ENCODE measurements at places on chromosomes 1 and 21.

- ATAC-seq = no peak
Measured at GRCh38 chr1:162381383-162381782, at the start of gene C1orf226. Gene C1orf226, plus strand, starts transcription at chr1:162381728. Its CDS starts 174 bp downstream, at chr1:162381902.

DNA sequence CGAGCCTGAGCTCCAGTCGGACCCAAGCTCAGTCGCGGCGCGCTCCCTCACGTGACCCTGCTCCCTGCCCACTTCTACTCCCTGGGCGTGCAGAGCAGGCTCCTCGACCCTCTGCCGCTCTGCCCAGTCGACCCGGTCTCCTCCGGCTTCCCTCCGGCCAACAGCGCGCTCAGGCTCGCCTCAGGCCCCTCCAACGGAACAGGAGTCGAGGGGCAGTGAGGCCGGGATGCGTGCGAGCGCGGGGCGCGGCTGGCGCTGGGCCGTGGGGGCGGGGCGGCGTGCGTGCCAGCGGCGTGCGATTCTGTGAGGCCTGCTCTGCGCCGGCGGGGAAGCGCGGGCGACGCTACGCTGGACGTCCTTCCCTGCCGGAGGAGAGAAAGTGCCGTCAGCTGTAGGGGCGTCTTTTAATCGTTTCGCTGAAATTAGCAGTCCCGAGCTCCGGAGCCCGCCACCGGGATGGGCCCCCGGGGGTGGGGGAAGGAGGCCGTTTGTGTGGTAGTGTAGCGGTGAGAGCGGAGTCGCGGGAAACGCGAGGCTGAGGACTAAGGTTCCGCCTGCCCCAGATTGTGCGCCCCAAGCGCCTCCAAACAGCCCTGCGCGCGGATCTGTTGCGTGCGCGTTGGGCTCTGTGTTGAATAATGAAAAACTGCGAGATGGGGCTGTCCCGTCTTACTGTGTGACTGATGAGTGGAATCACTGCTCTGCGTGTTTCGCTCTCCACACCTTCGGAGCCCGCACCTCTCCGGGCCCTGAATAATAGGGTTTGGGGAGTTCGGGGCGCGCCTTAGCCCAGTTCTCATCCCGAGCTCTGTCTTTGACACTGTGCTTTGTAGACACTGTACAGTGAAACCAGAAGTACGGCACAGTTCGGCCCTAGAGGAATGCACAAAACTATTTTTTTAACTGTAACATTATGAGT lies at the start of gene ACBD6:
TSS of gene ACBD6 (minus strand) at position 217 of the 919 bp plus-strand sequence. CDS start 311 bp downstream, outside the sequence.
- peak; percentile 94 for ATAC-seq

GRCh38 chr1:224543453-224543852 lies 72.7 kb upstream of the CNIH3 start:
- no peak for ATAC-seq

DNA sequence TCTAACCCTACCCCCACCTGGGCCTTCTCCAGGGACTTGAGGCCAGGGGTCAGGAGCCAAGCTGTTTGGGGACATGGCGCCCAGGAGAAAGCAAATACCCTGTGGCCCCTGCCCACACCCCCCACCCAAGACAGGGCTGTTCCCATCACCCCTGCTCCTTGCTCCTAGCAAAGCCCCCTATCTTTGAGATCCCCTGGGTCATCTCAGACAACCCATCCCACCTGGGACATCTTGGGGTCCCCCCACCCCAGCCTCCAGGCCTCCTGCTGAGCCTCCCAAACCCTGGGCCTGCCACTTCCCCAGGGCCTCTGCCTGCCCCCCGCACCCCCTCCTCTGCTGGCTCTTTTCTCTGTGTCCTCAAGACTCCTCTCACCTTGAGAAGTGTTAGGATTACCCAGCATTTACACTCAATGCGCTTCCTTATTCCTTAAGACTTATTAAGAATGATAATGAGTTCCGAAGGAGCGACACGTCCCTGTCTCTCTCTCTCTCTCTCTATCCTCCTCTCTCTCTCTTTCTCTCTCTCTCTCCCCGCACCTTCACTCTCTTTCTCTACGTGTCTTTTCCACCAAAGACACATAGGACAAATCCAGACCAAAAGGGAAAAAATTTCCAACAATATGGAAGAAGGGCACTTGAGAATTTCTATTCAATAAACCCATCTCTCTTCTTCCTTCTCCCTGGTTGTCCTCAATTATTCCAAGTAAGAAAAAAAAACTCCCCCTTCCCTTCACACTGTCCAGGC lies 7.2 kb downstream of the CASZ1 start:
- ATAC-seq = no peak

GRCh38 chr1:47444562-47445465 lies 7.0 kb downstream of the FOXD2 start:
- ATAC-seq = no peak

GRCh38 chr1:3638676-3639075 lies 11.2 kb downstream of the WRAP73 start:
- ATAC-seq = no peak

DNA sequence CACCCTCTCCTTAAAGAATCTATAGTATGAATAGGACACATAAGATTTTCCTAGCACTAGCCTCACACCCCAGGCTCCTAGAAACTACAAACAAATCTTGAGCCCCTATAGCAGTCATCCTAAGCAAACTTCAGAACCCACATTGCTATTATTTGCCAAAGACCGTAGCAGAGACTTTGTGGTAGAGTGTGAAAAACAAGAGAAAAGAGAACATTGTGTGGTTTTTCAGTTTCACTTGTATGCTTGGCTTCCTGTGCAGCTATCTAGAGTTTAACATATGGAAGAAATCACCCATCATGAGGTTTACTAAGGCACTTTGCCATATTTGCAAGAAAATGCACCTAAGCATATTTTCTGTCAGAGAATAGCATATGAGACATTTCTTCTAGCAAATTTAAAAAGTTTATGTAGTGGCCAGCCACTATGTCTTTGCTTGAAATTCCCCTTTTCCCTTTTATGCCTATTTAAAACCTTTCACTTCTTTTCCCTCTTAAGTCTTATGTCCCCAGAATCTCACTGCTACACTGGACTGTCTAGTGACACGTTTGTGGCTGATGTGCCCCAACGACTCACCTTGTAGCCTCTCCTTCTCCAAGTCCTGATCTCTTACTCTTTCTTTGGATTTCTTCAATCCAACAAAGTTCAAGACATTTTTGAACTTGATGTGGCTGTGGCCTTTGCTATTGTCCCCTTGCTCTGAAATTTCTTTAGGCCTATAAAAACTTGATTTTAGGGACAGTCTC lies 25.6 kb downstream of the CCDC190 start:
- ATAC-seq = no peak

DNA sequence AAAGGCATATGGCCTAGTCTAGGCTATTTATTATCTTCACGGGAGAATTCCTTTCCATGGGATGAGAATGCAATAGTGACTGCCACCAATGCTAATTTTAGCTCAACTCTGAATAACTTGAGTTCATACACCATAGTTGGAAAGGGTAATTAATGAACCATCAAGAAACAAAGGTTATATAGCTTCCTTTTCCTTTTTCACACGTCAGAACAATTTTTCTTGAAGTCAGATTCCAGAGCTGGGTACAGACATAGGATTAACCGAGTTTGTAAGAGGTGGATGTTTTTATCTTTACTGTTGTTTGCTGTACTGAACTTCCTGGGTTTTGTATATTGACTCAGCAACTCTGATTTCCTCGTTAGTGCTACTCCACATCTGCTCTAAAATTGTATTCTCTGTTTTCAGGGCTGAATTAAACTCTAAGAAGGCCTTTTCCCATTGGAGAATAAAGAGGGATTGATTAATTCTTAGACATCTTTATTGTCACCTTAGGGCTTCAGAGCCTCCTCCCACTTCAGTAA lies 262.0 kb downstream of the NUF2 start:
- ATAC-seq = no peak

DNA sequence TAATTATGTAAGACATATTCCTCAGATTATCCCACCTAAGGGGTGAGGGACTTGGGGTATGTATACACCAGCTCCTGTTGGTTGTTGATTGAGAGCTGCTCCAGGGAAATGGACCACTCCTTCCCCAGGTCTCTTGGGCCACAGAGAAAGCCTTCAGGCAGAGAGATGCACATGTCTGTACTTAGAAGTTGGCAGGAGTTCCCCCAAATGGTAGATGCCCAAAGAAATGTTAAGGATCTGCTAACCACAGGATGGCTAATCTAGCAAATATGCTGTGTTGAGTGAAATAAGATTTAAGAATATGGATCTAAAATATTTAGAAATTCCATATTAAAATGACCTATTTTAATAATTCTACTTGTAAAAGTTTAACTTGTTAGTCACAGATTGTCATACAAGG lies 100.8 kb upstream of the DNAH14 start:
- ATAC-seq = no peak

- no peak for ATAC-seq
Measured at GRCh38 chr1:218810306-218810705, 363.4 kb upstream of the LYPLAL1 start.

DNA sequence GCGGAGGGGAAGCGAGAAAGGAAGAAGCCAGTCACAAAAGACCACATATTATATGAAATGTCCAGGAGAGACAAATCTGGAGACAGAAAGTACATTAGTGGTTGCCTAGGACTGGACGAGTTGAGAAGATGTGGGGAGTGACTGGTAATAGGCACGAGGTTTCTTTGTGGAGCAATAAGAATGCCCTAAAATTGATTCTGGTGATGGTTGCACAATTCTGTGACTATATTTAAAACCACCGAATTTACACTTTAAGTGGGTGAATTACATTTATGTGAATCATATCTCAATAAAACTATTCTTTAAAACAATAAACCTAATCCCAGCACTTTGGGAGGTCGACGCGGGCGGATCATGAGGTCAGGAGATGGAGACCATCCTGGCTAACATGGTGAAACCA lies 63.1 kb downstream of the ZNF281 start:
- ATAC-seq = no peak

- no peak for ATAC-seq
Measured at GRCh38 chr1:68205794-68206358, 26.4 kb downstream of the WLS start.

GRCh38 chr1:180899262-180899661 lies 13.4 kb upstream of the KIAA1614 start:
- ATAC-seq = no peak

- peak; percentile 34 for ATAC-seq
Measured at GRCh38 chr1:69567652-69568420, at the start of gene LRRC7. Gene LRRC7, plus strand, starts transcription at chr1:69567922. Its CDS starts 718 bp downstream, at chr1:69568640.

GRCh38 chr1:118097622-118098348 lies 87.2 kb downstream of the SPAG17 start:
- no peak for ATAC-seq

GRCh38 chr1:233097546-233097945 lies 147.1 kb downstream of the NTPCR start:
- no peak for ATAC-seq

All from gastroesophageal sphincter (tissue), 4 donors.